ENCODE measurements at places on chromosomes 4 and X.

DNA sequence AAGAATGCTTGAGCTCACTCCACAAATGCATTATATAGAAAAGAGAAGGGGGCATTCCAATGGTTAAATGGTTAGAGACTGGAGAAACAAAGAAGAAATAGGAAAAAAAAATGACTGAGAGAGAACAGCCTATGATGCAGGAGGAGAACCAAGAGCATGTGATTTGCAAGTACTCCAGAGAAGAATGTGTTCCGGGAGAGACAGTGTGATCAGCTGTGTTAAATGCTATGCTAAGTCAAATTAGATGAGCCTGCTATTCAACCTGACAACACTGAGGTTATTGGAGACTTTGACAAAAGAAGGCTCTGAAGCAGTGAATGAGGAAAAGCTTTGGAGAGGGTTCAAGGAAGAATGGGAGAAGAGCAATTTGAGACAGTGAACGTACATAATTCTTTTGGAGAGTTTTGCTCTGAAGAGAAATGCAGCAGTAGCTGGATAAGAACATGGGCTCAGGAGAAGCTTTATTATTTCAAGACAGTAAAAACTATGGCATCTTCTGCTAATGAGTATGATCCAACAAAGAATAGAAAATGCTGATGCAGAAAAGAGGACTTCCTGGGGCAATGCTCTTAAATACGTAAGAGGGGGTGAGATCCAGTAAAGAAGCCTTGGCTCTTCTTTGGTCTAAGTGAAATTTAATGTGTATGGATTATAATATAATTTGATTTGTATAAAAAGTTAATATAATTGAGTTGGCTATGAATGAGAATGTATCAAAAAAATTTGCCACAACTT lies 66.3 kb downstream of the PPP3CA start:
- DNase-seq: no peak

- DNase-seq: no peak
Measured at GRCh38 chr4:33025236-33025635, 2305.1 kb downstream of the PCDH7 start.

DNA sequence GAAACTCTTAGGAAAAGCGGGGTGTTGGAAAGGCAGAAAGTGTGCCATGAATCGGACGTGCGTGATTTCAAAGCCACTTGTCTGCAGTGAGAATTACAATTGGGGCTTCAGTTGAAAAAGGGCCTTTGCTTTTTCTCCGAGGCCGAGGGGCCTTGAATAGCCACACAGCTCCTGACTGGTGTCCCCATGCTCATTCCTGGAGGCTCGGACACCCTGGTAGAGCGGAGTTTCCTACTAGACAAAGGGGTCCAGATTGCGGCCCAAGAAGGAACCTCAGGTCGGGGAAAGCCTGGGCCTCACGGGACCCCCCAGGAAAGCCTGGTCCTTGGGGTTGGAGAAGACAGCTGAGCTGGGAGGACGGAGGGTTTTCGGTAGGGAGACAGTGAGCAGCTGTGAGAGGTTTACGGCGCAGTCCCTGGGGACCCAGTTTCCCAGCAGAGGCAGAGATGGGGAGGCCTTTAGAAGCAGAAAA lies 3.0 kb upstream of the SHOX start:
- no peak for DNase-seq

- DNase-seq: no peak
Measured at GRCh38 chrX:64195862-64196261, 9.6 kb downstream of the AMER1 start.

GRCh38 chr4:39369301-39369700 lies 3.1 kb upstream of the RFC1 start:
- DNase-seq: no peak

GRCh38 chrX:11363069-11363594 lies 69.9 kb downstream of the AMELX start:
- no peak for DNase-seq

- DNase-seq: no peak
Measured at GRCh38 chr4:146095091-146095690, 80.3 kb upstream of the LSM6 start.

DNA sequence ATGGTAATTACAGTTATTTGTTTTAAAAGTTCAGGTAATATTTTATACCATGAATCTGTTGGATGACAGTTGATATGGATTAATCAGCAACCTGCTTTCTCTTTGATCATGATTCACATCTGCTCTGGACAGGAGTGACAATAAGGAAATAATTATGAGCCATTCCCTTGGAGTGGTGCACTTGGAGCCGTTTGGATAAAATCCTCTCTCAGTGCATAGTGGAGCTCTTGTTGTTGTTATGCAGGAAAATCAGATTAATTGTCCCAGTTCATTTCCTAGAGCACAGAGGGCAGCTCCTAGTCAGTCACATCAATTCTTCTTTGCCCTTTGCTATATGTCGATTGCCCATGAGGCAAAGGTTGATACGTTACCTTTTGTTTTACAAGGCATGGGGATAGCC lies 668.3 kb upstream of the NR3C2 start:
- DNase-seq: no peak

DNA sequence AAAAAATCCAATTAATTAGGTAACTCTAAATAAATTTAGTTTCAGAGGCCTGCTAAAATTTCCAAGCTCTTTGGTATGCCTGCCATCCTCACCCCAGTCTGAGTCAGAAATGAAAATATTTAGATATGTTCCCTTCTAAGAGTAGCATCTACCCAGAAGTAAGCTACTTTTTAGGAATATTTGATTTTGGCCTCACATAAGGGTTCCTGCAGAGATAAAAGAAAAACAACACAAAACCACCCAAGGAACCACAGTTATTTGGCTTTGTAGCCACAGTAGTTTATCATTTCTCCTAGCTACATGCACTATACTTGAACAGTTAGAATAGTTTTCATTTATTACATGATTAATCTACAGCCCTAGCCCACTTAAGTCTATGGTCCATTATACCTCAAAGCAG lies 192.6 kb upstream of the FAM241A start:
- no peak for DNase-seq

GRCh38 chr4:41324861-41325260 lies 68.1 kb downstream of the UCHL1 start:
- no peak for DNase-seq

- no peak for DNase-seq
Measured at GRCh38 chr4:55409468-55410171, 13.9 kb downstream of the TMEM165 start.

DNA sequence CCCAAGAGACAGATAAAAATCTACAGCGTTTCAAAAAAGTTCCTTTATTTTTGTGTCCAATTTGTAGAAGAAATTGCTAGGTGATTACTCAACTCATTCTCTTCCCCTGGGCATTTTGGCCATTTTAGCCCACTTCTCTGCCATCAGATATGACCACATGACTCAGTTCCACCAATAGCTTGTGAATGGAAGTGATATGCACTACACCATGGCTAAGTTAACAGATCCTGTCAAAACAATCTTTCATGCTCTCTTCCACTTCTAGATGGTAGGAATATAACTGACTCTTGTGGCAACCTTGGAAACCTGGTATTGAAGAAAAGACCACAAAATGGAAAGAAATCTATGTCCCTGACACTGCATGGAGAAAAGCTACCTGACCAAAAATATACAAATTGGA lies 26.2 kb upstream of the FREM3 start:
- no peak for DNase-seq

DNA sequence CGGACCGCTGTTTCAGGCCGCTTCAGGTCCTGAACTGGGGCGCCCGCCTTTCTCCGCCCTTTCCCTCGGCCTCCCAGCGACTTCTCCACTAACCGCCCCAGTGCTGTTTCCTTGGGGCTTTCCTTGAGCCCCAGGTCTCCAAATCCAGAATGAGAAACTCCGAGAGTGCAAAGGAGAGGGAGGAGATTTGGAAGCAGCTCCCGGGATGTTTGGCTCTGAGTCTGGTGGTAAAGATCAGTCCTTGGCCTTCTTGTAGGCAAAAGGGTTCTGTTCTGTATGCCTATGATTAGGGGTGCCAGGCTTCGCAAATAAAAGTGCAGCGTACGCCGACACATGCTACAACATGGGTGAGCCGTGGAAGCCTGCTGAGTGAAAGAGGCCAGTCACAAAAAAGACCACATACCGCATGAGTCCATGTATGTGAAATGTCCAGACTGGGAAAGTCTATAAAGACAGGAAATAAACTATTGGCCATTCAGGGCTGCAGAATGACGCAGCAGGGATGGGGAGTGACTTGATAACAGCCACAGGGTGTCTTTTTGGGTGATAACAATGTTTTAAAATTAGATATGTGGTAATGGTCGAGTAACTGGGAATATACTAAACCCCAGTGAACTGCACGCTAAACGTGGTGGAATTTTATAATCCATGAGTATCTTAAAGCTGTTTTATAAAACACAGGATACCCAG lies 99.8 kb downstream of the TRAPPC11 start:
- peak; percentile 48 for DNase-seq

GRCh38 chr4:11710453-11711093 lies 281.9 kb upstream of the HS3ST1 start:
- no peak for DNase-seq

GRCh38 chrX:44775726-44776125 lies 68.1 kb upstream of the DUSP21 start:
- DNase-seq: no peak

- no peak for DNase-seq
Measured at GRCh38 chr4:139686130-139686529, 20.5 kb downstream of the MGST2 start.

- DNase-seq: no peak
Measured at GRCh38 chr4:182384631-182385091, 141.5 kb downstream of the TENM3 start.

GRCh38 chr4:138235419-138235952 lies 6.7 kb downstream of the SLC7A11 start:
- no peak for DNase-seq

GRCh38 chrX:12159799-12160198 lies 21.5 kb downstream of the FRMPD4 start:
- DNase-seq: no peak

- DNase-seq: no peak
Measured at GRCh38 chr4:56683455-56683854, 2.4 kb upstream of the HOPX start.

GRCh38 chr4:82578935-82579334 lies 17.1 kb upstream of the TMEM150C start:
- no peak for DNase-seq

DNA sequence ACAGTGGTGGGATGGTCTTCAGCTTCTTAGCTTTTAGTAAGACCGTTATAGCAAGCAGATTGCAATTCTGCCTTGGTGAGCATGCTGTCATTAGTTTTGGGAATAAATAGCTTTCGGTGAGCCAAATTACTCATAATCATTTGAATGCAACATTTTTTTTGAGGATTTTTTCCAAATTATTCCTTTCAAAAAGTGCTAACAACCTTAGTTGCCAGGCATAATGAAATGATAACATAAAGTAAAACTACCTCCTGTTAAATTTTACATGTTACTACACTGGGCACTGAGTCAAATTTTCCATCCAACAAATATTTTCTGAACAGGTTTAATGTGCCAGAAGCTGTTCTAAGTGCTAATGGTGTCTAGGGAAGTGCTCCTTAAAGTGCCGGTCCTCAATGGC lies 15.8 kb upstream of the NPFFR2 start:
- DNase-seq: no peak

DNA sequence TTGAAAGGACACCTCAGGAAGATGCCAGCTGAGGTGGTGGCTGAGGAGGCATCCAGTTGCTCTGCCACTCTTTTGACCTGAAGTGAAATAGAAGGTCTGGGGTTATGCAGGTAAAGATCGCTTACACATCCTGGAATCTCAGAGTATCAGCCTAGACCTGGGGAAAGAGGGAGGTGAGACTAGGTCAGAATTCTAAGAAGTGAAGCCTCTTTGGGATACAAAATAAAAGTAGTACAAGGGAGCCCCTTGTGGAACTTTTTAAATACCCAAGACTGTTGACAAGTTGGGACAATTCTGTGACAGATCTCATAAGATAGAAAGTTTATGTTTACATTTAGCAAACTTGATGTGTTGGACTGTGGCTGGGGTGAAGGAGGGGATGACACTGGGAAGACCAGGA lies 263.1 kb downstream of the SPRY1 start:
- DNase-seq: no peak

DNA sequence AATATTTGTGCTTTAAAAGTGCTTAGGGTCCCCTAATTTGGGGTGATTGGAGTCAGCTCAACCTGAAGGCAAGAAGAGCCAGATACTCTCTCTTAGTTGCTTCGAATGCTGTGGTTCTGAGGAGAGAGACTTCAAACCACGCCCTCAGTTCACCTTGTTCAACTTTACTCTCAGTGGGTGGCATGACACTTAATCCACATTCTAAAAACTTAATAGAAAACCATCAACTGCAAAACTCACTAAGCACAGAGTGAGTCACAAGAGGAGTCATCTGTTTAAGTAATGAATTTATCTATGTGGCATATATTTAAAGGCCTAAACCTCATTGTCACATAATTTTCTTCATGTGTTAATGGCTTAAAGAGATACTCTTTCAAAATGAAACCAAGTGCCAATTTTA lies 99.5 kb upstream of the SLC4A4 start:
- DNase-seq: no peak

DNA sequence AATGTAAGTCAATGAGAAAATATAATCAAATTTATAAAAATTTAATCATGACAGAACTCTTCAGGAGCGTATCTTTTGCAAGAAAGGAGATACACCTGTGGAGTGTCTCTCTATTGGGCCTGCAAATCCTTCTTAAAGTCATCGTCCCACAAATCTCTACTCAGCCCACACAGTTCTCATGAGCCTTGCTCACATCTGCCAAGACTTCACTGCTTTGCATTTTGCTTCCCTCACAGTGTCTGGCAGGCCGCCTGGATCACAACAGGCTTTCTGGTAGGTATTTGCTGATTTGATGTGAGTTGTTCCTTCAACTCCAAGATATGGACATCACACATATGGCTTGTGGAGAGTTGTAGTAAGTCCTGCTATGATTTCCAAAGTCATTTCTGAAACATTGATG lies 183.1 kb upstream of the ARX start:
- DNase-seq: no peak

- DNase-seq: peak; percentile 10
Measured at GRCh38 chr4:1235381-1236102, 13.4 kb downstream of the CTBP1 start.

DNA sequence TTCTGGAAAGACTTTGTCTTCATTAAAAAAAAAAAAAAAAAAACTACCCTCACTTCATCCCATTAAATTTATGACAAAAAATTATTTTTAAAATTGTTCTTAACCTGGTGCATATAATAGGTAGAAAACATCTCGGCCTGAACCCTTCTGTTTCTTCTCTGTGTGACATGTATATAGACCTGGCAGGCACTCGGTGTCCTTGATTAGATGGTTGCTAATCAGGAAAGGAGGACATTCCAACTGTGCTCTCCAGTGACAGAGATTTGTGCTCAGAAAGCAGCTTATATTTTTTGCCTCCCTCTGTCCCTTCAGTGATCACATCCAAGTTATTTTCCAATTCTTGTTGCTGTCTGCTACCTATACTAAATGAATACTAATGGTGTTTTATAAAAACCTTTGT lies 355.6 kb downstream of the CBLL2 start:
- no peak for DNase-seq

DNA sequence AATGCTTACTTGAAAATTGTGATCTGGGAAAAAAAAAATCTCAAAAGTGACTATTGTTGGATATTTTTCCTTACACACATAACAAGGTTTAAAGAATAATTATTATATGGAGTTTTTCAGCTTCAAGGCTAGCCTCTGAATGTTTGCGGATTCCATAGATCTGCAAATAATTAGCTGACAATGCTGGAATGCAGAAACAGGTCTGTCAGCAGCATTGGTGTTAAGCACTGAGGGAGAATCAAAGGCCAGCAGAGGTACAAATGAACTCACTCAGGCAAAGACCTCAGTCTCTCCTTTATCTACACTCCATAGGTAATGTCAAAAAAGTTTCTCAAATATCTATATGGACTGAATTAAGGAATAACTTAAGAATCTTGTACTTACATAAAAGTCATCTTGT lies 35.1 kb downstream of the SMIM31 start:
- DNase-seq: no peak

GRCh38 chrX:103830848-103831247 lies 1.2 kb downstream of the RAB9B start:
- no peak for DNase-seq

Data from right cardiac atrium (tissue), 5 donors.